ENCODE measurements at places on chromosomes 6 and 20. TPM values are rescaled to one million over a fixed set of nuclear protein-coding genes. Genes with fewer than 3 reads are reported as not detected.

DNA sequence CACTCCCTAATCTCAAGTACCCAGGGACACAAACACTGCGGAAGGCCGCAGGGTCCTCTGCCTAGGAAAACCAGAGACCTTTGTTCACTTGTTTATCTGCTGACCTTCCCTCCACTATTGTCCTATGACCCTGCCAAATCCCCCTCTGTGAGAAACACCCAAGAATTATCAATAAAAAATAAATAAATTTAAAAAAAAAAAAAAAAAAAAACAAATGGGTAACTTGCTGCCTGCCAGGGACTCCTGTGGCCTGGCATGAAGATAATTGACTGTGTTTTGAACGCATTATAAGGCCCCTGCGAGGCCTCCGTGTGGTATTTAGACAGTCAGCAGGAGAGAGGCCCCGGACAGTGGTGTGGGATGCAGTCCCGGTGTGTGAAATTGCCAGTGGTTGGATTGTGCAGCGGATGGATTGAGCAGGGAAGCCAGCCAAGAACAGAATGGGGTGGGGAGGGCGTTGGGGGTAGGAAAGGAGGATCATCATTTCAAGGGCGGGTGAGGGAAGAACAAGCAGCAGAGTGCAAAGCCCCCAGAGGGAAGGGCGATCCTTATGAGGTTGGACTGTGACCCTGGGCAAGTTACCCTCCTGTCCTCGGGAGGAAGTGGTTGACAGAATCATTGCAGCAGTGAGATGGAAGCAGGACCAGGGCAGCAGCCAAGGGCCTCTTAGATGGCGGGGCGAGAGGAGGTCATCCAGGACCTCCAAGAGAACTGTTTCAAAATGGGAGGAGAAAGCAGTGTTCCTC is 43.3 kb downstream of the PPARD start:
- no peak overlapping the region for H3K27ac ChIP-seq
- no peak overlapping the region for H3K4me3 ChIP-seq
- DNase-seq: no peak

GATA5 gene
- not detected for total RNA-seq

DNA sequence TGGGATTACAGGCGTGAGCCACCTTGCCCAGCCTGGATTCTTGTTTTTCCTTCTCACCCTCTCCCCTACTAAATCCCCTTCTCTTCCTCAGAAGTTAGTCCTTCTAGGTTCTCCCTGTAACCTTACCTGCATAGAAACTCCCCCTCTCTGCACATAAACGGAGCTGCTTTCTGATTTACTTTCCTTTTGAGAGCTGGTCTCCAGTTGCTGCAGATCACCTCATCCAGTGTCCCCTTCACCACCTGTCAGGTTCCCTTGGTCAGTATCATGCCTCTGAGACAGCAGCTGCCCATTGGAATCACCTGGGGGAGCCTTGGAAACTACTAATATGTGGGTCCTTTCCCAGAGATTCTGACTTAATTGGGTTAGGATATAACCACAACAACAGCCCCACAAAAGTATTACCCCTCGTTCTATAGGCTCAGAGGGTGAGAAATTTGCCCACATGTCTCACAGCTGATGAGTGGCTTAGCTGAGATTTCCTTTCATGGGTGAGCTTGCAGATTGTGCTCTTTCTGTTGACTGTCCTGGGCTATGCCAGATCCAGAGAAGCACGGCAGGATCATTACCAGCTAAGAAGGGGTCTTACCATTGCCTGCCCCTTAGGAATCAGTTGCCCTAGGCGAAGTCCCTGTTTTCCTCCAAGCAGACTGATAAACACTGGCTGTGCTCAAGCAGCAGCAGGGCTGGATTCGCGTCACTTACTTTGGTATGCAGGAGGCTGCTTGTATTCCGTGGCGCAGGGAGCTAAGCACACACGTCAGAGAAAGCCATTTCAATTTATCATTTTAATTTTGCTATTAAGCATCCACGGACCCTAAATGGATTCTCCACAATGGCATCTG is 51.3 kb downstream of the AKAP12 start:
- peaks cover 36% of the 10 kb centered on the region for H3K4me1 ChIP-seq
- H3K36me3 ChIP-seq: peaks cover 2% of the 10 kb centered on the region
- DNase-seq: no peak
- no peak overlapping the region for H3K27ac ChIP-seq
- H3K4me3 ChIP-seq: peak overlapping the region; percentile 65

- DNase-seq: no peak
- H3K4me3 ChIP-seq: no peak overlapping the region
- peaks cover 19% of the 10 kb centered on the region for H3K27me3 ChIP-seq
- H3K4me1 ChIP-seq: no peaks in the 10 kb centered on the region
- no peaks in the 10 kb centered on the region for H3K36me3 ChIP-seq
Observed at GRCh38 chr6:16244869-16245451, 6.6 kb downstream of the GMPR start.

All from activated T-cell treated with anti-CD3 and anti-CD28 coated beads, Interleukin-2, amount 50 U/mL, for 72 hours (primary cell).